ENCODE measurements at places on chromosomes 4 and X.

DNA sequence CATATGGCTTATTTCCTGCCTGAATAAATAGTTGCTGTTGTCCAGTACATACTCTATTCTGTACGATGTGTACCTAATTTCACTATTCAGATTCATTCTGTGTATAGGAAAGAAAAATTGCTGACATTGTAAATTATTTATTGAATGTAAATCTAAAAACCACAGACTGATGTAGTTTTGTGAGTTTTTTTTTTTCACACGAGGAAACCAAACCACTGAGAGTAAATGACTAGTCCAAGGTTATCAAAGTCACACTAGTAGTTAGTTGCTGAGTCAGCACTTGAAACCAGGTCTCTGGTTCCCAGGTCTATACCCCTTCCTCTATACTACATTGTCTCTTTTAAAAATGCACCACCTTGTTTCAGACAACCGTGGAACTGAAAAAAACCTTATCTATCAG is 298.3 kb upstream of the DIAPH2 start:
- no peak for DNase-seq

DNA sequence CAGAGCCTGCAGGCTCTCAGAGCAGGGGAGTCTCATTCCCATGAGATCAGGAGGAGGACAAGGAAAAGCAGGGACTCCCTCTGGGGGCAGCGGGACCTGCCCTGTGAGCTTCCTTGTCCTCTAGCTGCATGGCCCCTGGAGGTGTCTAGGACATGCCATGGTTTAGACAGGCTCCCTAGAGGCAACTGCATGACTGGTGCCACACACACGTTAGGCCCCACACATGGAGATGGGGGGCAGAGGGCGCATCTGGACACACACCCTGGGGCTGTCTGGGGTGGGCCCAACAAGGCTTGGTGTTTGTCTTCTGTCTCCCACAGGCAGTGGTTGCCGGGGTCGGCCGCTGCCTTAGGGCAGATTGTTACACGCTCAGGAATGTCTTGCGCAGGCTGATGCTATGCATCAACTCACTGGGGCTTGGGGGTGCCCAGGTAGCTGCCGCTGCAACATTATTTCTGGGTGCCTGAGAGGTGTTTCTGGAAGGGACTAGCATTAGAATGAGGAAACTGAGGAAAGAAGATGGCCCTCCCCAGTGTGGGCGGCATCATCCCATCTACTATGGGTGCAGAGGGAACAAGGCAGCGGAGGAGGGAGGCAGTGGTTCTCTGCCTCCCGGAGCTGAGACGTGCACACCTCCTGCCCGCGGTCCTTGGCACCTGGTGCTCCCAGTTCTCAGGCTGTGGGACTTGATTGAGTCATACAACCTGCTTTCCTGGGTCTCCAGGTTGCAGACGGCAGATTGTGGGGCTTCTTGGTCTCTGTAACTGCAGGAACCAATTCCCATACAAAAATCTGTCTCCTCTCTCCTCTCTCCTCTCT is 32.1 kb upstream of the GPR78 start:
- no peak for DNase-seq

- no peak for DNase-seq
Observed at GRCh38 chrX:37722595-37722994, 37.0 kb downstream of the XK start.

DNA sequence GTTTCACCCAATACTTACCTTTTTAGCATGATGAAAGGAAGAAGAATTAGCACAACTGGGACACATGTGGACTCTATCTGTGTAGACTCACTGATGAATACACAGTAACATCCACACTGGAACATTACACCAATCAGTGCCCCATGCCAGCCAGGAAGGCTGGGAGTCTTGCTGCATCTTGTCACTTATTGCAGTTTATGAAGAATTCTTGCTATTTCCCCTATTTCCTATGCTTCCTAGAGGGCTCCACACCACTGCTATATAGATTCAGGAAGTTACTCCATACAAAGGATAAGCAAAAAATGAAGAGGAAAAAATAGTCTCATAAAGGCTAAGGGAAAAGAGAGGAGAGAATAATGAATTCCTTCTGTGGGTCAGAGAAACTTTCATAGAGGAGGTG is 201.0 kb downstream of the CAMK2D start:
- no peak for DNase-seq

DNA sequence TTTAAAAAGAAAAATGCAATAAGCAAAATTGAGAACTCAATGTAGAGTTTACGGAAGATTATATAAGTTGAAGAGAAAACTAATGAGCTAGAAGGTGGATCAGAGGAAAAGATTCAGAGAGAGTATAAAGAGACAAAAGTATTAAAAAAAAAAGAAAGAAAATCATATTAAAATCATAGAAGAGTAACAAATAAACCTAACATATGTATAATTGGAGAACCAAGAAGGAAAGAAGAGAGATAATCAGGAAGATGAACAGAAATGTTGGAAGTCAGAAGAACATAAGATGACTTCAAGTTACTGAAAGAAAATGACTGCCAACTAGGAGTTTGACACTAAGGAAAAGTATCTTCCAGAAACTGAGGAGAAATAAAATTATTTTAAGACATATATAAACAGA is 34.3 kb upstream of the ANTXR2 start:
- no peak for DNase-seq

- no peak for DNase-seq
Observed at GRCh38 chr4:100797791-100798190, 280.0 kb upstream of the EMCN start.

- DNase-seq = no peak
Observed at GRCh38 chr4:151806511-151806927, 45.7 kb upstream of the GATB start.

DNA sequence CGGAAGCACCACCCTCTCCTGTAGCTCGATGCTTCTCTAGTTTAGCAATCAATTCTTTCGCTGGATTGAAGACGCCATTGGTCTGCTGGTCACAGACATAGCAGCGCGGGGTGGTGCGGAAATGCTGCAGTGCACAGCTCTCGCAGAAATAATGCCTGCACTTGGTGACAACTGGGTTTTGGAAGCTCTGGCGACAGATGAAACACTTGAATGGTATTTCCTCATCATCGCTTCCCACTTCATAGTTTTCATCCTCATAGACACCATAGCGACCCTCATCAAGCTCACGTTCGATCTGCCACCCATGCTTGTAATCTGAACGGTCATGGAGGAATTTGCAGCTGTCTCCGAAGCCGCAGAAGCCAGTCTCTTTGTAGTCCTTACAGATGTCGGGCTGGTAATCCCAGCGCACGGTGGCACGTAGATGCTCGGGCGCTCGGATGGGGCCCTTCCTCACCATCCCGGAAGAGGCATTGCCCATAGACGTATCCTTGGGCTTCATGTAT is 854 bp downstream of the RNF113A start:
- no peak for DNase-seq

DNA sequence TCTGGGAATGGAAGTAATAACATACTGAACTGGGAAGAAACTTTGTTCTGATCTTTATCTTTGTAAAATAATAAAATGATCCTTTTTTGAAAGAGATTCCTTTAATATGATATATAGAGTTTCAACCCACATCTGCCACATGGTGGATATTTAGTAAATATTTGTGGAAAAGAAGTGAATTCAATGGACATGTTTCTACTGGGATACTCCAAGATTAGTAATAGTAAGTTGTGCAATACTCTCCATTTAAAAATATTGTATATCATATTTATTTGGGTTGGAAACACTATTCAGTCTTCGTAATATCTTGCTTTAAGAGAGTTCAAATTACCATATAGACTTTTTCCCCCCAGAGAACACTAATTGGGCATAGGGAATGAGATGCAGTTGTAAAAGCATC is 17.8 kb upstream of the ARSJ start:
- no peak for DNase-seq

- no peak for DNase-seq
Observed at GRCh38 chr4:162707962-162708361, 458.7 kb downstream of the NAF1 start.

DNA sequence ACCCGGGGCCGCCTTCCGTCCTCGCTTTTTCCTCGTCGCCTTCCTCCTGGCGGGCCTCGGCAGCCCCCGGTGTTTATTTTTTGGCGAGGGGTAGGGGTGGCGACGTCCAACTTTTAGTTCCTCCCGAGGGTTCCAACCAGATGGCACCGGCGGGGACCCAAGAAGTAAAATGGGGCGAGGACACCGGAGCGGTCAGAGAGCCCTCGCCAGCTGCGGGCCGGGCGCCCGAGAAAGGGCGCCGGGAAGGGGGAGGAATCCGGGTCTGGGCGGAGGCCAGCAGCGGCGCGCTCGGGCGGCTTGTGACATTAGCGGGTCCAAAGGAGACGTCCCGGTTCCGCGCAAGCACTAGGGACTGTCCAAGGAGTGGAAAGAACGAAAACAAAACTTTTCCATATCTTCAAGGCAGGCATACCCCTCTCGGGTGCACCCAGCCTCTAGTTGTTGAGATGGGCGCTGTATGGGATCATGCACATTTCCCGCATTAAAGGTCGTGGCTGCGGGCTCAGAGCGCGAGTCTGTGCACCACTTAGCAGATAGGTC is 691 bp upstream of the USP46 start:
- no peak for DNase-seq

GRCh38 chr4:150297861-150298474 is 219.7 kb downstream of the DCLK2 start:
- no peak for DNase-seq

DNA sequence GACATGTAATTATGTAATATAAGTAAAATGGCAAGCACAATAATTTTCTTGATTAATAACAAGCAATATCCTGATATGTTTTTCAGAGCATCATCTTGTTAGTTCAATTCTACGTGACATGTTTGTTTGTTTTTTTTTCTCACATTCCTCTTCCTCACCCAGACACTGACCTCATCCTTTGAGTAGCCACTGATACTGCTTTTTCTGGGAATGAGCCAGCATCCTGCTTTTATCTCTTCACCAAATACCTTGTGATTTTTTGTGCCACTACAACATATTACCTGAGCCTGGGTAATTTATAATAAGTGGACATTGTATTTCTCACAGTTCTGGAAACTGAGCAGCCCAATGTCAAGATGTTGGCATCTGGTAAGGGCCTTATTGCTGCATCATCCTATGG is 484.0 kb downstream of the NAF1 start:
- DNase-seq = peak; percentile 19

- DNase-seq = peak; percentile 23
Observed at GRCh38 chrX:125203737-125204578, 115.7 kb upstream of the TEX13C start.

DNA sequence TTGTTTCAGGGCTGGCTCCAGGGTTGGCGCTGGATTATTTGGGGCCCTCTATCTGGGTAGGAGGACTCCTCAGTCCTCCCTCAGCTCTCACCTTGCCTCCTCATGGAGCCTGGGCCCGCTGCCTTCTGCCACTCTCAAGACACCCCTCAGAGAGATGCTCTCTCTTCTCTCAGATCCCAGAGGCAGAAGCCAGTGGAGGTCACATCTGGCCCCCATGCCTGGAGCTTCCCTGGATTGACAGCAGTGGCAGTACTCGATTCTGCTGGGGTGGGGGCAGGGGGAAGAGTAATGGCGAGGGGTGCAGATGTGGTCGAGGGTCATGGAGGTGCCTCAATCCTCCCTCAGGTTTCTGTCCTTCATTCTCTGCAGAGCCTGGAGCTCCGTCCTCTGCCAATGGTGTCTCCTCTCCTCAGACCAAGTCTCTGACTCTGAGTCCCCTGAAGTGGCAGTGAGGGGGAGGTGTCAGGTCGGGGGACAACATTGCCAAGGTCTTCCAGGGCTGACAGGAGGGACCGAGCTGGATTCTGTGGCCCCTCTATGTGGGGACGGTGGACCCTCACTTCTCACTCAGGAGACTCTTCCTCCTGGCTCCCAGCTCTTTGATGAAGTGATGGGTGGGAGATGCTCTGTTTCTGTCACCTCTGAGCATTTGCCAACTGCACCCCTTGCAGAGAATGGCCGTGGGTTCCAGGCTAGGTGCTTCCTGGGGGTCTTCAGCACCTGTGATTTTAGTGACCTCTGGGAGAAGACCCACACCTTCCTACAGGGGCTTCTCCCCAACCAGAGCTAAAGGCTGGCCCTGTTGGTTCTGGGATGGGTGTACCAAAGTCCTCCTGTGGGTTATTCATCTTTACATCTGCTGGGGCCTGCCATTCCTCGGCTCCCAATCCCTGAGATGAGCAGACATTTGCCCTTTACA is 10.9 kb upstream of the HSFX1 start:
- no peak for DNase-seq

- DNase-seq = peak; percentile 1
Observed at GRCh38 chrX:85922821-85923220, 124.5 kb downstream of the CHM start.

GRCh38 chrX:97367125-97367524 is 483.4 kb downstream of the RPA4 start:
- no peak for DNase-seq

- DNase-seq = no peak
Observed at GRCh38 chr4:80321776-80322175, 13.8 kb upstream of the CFAP299 start.

DNA sequence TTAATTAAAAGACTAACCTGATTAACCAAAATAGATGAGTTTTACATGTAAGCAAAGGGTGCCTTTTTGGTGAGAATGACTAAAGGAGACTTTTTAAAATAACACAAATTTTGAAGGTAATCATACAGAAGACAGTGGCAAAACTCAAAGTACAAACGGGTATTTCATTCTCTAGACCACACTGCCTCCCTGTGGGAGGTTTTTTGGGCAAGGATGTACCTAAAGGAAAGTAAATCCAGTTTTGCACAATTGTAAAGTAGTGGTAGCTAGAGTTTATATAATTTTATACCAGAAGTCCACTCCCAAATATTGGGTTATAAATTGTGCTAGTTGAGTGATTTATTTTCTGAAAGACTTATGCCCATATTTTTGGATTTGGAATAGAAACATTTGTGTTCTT is 201.0 kb downstream of the PAPSS1 start:
- DNase-seq = no peak

DNA sequence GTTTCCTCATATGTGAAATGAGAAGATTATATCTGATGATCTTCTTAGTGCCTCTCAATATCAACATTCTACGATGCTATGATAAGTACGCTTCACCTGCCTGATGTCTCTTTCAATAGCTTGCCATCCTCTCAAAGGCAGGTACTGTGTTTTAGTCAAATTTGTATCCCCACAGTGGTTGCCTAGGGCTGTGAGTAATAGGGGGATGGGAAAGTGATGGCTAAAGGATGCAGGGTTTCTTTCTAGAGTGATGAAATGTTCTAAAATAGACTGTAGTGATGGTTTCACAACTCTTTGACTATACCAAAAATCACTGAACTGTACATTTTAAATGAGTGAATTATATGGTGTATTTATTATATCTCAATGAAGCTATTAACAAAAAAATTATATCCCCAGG is 142.8 kb downstream of the HS6ST2 start:
- DNase-seq = no peak

DNA sequence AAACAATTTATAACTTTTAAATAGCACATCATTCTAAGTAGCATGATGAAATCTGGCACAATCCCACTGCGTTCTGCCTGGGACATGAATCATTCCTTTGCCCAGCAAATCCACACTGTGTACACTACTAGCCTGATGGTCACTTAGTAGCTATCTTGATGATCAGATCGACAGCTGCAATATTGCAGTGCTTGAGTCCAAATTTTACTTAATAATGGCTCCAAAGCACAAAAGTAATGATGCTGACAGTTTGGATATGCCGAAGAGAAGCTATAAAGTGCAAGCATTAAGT is 86.6 kb upstream of the NPNT start:
- DNase-seq = no peak

Data from kidney epithelial cell (primary cell).